ENCODE measurements at places on chromosomes 16 and 17. TPM values are rescaled to one million over a fixed set of nuclear protein-coding genes. Genes with fewer than 3 reads are reported as not detected.

GRCh38 chr16:84052071-84052622 lies 9.6 kb upstream of the SLC38A8 start:
- peak; percentile 35 for DNase-seq
- H3K4me3 ChIP-seq, result no peak overlapping the region
- peaks cover 41% of the 10 kb centered on the region for H3K36me3 ChIP-seq
- no peaks in the 10 kb centered on the region for H3K27me3 ChIP-seq
- H3K4me1 ChIP-seq, result peaks cover 9% of the 10 kb centered on the region

- no peaks in the 10 kb centered on the region for H3K4me1 ChIP-seq
- no peaks in the 10 kb centered on the region for H3K27me3 ChIP-seq
- H3K36me3 ChIP-seq, result no peaks in the 10 kb centered on the region
- peak; percentile 77 for DNase-seq
- H3K27ac ChIP-seq, result no peak overlapping the region
Measured at GRCh38 chr16:56203052-56203451, 11.8 kb downstream of the GNAO1 start.

Gene PPL
- total RNA-seq, result 48.5 TPM

Gene FADS6
- total RNA-seq, result 5.7 TPM

DNA sequence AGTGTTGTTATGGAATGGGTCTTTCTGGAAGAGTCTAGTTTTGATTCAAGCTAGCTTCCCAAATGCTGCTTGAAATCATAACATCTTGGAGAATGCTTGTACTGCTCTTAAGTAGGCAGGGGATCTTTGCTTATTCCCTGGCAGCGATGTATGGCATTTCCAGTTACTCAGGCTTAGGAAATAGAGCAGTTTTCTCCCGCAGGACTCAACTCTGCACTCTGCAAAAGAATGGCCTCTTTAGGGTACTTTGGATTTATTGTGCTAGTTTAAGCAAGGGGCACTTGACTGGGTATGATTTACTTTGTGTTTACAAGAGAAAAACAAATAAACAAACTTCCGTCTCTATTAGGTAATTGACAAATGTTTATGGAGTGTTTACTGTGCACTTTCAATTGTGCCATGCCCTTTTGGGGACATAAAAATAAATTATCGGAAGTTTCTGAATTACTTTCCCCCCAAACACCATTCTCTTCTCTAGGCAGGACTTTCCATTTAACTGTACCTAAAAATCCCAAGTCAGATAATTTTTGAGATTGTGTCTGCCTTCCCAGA lies 164.0 kb downstream of the MAP2K6 start:
- no peak for DNase-seq
- no peak overlapping the region for H3K4me3 ChIP-seq
- no peaks in the 10 kb centered on the region for H3K27me3 ChIP-seq
- H3K27ac ChIP-seq, result no peak overlapping the region
- H3K4me1 ChIP-seq, result peaks cover 5% of the 10 kb centered on the region
- H3K36me3 ChIP-seq, result no peaks in the 10 kb centered on the region

All from endodermal cell (in vitro differentiated cells).